ENCODE measurements at places on chromosomes 11 and 22. TPM values are rescaled to one million over a fixed set of nuclear protein-coding genes. Genes with fewer than 3 reads are reported as not detected.

Gene IGLL5
- not detected for polyA plus RNA-seq

Gene C2CD2L
- 8.6 TPM for polyA plus RNA-seq

Gene NXPE4
- not detected for polyA plus RNA-seq

Gene CTR9
- polyA plus RNA-seq = 10.1 TPM

Gene RTN4RL2
- 0.30 TPM for polyA plus RNA-seq

Gene SLC37A2
- polyA plus RNA-seq = 0.44 TPM
